Ovary (tissue), 10 donors: ENCODE measurements at places on chromosomes 11 and 22. TPM values are rescaled to one million over a fixed set of nuclear protein-coding genes. Genes with fewer than 3 reads are reported as not detected.

DNA sequence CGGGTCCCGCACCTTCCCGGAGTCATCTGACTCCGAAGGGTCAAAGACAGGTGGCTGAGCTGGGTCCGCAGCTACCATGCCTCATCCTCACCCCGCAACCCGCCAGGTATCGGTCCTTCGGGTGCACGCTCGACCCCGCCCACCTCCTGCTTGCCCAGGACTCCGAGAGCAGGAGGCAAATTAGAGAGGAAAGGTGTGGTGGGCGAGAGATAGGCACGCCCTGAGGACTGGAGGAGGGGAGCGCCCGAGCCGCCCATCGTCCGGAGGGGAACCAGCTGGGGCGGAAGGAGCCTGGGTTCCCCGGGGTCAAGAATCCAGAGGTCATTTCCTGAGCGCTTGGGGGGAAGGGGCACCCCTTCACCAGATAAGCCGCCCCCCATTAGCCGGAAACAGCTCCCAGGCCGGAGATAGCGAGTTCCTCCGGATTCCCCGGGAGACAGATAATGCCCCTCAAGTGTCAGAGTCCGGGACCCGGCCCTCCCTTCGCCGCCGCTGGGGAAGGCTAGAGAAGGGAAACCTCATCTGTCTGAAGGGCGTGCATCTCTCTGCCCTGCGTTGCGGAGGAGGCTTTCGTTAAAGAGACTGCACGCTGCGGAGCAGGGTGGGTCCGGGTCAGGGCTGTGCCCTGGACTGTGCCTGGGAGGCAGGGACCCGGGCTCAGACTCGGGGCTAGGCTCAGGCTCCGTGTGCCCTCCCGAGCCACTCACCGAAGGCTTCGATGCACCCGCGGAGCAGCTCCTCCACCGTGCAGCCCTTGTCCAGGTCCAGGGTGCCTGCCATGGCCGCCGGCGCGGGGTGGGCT lies 1.7 kb downstream of the RASGRP2 start:
- no peak for DNase-seq

GRCh38 chr11:97856666-97857065 lies 1164.1 kb upstream of the CNTN5 start:
- no peak for DNase-seq

- no peak for DNase-seq
Measured at GRCh38 chr11:95157824-95158223, 68.2 kb downstream of the ENDOD1 start.

GRCh38 chr11:10895285-10895684 lies 37.4 kb upstream of the ZBED5 start:
- DNase-seq = no peak

DNA sequence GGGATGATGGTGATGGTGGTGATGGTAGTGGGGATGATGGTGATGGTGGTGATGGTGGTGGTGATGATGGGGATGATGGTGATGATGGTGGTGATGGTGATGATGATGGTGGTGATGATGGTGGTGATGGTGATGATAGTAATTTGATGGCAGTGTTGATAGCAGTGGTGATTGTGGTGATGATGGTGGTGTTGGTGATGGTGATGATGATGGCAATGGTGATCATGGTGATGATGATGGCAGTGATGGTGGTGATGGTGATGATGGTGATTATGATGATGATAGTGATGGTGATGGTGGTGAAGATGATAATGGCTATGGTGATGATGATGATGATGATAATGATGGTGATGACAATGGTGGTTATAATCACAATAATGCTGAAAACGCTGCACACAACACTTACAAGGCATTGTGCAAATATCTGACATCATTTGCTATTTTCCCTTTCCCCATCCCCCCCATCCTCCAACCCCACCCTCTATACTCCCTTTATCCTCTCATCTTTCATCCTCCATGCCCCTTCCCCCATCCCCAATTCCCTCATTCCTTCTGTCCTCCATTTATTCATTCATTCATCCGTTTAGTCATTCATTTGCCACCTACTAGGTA lies 230.1 kb downstream of the BRD1 start:
- no peak for DNase-seq

DNA sequence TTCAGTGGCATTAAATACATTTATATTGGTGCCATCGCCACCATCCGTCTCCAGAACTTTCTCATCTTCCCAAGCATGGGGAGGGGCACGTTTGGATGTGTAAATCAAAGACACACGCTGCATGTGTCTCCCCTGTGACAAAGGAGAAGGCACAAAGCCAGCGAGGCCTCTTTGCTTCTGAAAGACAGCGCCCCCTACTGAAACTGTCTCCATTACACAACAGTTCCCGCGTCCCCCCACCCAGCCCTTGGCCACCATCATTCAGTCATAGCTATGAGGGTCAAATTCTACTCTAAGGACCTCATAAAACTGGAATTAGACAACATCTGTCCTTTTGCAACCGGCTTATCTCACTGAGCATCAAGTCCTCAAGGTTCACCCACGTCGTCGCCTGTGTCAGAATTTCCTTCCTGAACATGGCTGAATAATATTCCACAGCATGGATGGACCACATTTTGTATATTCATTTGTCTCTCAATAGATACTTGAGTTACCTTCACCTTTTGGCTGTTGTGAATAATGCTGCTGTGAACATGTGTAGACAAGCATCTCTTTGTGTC lies 64.8 kb downstream of the IGF2 start:
- DNase-seq = no peak

DNA sequence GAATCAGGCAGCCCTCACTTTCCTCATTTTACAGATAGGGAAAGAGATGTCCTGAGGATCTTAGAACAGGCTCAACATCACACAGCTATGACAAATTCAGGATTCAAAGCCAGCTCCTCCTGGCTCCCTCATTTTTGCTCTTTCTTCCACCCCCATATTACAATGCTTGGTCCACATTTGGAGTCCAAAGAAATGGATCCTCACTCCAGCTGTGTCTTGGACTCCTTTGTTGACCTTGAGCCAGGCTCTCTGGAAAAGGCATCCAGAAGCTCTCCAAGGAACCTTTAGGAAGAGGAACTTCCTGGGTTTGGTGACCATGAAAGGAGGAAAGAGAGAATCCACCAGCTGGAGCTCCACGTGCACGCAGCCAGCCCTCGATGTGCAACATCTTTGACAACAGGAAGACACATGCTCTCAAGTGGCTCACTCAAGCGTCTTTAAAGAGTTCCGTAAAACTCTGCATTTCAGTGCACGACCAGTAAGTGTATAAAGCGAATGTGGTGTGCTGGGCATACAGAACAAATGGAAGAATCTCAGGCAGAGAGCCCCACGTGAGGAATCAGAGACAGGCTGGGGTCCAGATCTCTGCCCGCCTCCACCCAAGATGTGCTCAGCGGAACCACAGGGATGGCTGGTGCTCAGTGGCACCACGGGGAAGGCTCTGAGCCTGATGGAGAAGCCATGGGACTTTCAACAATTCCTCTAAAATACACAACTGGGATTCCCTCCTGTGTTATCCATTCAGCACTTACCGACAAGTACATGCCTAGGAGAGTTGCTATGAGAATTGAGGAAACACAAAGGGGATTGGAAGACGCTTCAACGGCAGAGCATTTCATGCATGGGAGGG lies 48.4 kb downstream of the ISX start:
- DNase-seq = no peak

GRCh38 chr11:15157606-15158137 lies 42.9 kb downstream of the INSC start:
- DNase-seq = no peak

- DNase-seq = no peak
Measured at GRCh38 chr11:69510471-69511357, 29.3 kb downstream of the LINC01488 start.

DNA sequence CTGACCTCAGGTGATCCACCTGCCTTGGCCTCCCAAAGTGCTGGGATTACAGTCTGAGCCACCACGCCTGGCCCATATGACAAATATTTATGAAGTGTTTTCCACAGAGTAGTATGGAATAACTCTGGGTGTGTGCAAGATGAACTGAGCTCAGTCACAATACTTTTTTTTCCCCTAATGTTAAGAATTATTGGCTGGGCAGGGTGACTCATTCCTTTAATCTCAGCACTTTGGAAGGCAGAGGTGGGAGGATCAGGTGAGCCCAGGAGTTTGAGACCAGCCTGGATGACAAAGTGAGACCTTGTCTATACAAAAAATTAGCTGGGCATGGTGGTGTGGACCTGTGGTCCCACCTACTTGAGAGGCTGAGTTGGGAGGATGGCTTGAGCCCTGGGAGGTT lies 6.4 kb downstream of the PTPRJ start:
- no peak for DNase-seq

- DNase-seq = peak; percentile 92
Measured at GRCh38 chr22:36239401-36240171, at the start of gene APOL2. TSS of gene APOL2 (minus strand) at chr22:36239527. CDS start at chr22:36233162, 6,365 bp downstream.

- no peak for DNase-seq
Measured at GRCh38 chr11:118899706-118900360, 16.1 kb downstream of the CXCR5 start.

DNA sequence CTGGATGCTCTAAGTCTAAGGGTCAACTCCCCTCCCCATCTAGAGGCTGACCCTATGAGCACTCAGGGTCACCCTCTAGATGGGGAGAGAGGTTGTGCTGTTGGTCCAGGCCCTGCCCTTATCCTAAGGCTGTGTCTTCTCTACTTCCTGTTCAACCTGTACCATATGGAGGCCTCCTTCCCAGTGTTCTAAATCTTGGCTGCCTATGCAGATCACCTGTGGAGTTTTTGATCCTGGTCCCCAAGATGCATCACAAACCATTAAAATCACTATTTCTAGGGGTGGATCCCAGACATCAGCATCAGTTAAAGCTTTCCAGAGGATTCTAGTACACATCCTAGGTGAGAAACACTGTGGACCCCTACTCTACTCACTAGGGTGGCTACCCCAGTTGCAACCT lies 26.2 kb downstream of the LARGE1 start:
- no peak for DNase-seq

DNA sequence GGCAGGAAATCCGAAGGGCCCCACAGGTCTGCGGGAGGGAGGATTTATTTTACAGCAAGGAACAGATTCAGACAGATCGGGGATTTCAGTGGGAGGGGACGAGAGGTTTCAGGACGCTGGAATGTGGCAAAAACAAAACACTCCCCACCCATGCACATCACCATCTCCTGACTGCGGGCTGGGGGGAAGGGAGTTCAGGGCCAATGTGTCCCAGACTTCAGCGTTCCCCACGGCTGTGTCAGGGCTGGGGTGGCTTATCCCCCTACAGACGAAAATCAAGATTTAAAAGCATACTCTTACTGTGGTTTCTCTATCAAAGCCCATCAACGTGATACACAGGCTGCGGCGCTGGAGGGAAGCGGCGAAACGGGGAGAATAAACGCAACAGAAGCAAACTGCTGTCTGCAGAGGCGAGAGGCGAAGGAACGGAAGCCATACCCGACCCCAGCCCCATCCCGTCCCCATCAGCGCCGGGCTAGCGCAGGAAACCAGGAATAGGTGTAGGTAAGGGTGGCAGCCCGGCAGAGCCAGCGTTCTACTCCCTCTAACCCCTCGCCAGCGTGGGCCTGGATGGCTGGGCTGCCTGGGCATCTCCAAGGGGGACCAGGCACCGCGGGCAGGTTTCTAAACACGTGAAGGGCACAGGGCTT lies 2.7 kb downstream of the TENM4 start:
- peak; percentile 64 for DNase-seq

DNA sequence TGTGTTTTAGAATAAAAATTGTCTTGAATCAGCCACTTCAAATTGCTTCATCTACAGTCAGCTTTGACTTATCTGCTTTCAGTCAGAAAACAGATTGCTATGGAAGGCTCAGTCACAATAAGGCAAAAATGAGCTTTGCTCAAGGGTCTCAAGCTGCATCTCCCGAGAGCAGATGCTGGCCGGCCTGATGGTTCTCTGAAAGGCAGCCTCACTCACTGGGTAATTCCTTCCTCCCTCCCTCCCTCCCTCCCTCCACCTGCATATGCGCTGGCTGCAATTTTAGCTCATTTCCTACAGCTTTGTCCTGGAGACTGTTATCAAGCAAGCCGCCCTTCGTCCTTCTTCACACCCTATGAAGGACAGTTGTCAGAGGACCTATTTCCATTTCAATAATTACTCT lies 1.6 kb upstream of the IZUMO1R start:
- DNase-seq = no peak

- DNase-seq = no peak
Measured at GRCh38 chr11:120284272-120284671, 40.8 kb upstream of the TLCD5 start.

- no peak for DNase-seq
Measured at GRCh38 chr11:102142333-102142732, 32.1 kb downstream of the YAP1 start.

DNA sequence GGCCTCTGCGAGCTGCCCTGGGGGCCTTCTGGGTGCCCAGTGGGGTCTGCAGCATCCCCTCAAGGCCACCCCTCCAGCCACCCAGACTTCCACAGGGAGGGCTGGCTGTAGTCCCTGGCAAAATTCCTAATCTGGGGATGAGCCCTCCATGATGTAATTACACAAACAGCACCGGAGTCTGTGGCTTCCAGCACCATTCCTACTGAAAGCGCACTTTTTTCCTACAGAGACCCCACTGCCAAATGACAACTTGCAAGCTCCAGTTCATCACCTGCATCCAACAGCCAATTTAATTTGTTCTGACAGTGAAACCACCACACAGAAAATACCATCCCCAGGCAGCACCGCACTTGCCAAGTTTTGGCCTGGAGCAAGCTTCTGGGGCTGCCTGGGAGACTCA lies 70.4 kb downstream of the TRMU start:
- DNase-seq = no peak

The MMP12 gene
- total RNA-seq = not detected

The ENTHD1 gene
- not detected for total RNA-seq

The HIC2 gene
- total RNA-seq = 2.9 TPM

The IGSF9B gene
- total RNA-seq = 4.6 TPM

The KCNE3 gene
- 19.9 TPM for total RNA-seq

The KLHL35 gene
- total RNA-seq = not detected

The LYVE1 gene
- total RNA-seq = 39.0 TPM
